Urinary bladder (tissue), 4 donors: ENCODE measurements at places on chromosomes 2 and 18. TPM values are rescaled to one million over a fixed set of nuclear protein-coding genes. Genes with fewer than 3 reads are reported as not detected.

GRCh38 chr2:231051116-231051515, 5.6 kb upstream of the PSMD1 start:
- no peak for DNase-seq

DNA sequence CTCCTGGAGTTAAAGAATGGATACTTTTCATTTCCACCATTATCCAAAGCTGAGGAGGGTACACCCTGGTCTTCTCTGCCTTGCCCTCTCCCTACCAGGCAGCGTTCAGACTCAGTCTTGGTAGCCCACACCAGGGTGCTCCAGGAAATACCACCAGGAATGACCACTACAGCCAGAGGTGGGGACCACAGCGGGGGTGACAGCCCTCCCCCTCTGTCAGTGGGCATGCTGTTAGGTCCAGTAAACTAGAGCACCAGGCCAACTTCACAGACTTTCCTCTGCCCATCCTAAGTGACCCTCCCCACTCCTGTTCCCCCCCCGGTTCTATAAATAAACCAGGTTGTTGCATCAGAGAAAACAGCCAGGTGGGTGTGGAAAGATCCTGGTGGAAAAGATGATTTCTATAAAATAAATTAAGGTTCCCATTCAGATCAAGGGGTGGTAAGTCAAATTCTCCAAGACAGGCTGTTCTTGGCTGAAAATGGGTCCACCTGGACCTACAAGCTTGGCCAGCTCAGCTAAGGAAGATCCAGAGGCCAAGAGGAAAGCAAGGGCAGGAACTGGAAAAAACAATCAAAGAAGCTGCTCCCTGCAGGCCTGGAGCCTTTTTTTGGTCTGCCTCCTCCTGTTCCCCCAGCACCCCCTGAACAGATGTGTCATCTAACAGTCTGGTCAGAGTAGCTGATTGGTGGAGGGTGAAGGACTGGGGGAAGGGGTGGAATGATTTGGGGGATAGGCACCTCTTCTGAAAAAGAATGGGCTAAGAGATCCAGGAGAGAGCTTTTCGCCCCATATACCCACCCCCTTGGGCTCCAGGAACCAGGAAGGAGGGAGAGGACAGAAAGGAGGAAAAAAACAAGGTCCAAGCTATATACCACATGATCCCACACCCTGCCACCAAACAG, 2.3 kb downstream of the RAB11FIP5 start:
- DNase-seq = no peak

DNA sequence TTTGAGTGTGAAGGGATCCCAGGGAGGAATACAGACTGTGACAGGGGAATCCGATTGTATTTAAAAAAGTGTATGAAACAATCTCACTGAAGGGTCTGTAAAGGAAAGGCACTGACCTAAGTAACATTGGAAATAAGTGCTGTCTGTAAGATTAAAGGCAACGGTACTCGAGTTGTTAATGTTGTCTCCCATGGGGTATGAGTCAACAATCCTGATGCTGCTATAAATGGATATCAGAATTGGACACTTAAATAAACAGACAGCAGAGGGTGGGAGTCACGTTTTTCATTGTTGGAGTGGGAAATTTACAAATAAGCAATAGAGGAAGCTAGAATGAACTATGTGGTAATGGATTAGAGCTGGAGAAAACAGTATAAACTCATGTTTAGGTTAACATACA, 452.4 kb upstream of the RGPD4 start:
- DNase-seq = no peak

DNA sequence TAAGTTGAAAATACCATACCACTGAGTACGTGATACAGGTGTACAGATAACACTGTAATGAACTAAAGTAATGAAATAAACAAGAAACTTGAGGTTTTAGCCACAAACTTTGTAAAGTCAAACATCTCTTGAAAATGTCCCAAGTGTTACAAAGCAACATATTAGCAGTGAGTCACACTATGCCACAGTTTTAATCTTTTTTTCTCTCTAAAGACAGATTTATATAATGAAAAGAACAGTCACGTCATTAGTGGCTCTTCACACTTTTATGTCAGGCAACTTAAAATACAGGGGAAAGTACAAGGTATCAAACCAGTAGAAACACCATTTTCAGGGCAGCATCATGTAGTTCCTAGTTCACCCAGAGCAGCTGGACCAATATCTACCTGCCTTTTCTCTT, 42.1 kb downstream of the RAPH1 start:
- no peak for DNase-seq

DLX2 gene
- not detected for total RNA-seq

TUBA4B gene
- not detected for total RNA-seq
